ENCODE measurements at places on chromosomes 11 and 22.

GRCh38 chr11:58186938-58187337 lies 1.9 kb upstream of the OR9Q2 start:
- no peak for DNase-seq

- DNase-seq: no peak
Measured at GRCh38 chr11:83035070-83035854, 36.4 kb downstream of the RAB30 start.

DNA sequence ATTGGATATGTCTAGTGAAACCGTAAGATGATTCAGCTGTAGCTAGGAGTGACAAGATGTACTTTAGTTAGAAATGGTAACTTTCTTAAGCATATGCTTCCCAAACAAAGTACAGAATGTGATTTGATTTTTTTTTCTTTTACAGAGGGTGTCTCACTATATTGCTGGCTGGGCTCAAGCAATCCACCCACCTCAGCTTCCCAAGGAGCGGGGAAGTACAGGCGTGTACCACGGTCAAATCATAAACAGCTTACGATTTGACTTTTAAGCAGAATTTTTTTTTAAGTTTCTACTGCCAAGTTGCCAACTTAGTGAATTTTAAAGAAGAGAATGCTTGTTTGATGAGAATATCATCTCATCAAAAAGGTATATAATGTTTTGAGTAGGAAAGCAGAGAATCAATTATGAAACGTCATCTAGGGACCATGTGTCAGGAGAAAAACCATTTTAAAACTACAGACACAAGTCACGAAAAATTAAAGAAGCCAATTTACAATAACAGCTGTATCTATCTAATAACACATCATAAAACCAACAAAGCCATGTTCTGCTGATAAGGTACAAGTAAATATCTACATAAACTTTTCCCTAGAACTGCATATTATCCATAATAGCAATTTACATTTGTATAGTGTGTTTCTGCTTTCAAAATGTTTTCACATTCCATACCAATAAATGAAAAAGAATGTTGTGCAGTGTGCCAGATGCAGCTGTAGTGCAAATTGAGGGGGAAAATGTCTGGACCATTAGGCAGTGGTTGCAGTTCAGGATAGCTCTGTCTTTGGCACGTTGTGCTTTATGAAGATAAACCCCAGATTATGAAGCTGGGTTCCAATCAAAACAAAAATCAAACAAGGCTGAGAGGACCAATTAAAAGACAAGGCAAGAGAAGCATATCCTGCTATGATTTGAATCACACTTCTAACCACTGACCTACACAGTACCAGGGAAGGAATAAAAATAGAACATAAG lies 33.7 kb upstream of the USP47 start:
- no peak for DNase-seq

DNA sequence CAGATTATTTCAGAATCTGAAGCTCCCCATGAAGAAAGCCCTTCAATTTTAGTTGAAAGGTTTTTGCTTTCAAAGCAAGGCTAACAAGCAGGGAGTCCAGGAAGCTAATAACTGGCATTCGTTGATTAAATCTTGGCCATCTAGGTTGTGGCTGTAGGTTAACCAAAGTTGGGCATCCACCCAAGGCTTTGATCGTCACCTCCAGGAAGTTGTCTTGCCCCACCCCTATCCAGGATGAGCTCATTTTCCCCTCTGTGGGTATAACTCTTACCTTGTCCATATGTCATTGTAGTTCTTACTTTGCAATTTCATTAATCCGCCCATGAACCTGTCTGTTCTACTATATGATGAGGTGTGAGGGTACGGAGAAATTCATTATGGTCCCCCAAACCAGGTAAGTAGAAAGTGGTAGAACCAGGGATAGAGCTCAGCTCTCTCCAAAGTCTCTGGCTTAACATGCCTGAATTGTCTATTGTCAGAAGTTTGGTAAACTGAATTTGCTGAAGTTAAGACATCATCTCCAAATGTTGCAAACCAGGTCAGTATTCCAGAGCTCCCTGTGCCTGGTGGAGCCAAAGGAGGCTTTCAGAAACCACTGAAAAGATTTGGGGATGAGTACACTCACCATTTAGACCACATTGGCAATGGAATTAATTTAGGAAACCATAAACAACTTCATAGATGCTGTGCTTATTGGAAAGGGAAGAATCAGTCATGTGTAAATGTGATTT lies 97.1 kb downstream of the CD44 start:
- DNase-seq: no peak

DNA sequence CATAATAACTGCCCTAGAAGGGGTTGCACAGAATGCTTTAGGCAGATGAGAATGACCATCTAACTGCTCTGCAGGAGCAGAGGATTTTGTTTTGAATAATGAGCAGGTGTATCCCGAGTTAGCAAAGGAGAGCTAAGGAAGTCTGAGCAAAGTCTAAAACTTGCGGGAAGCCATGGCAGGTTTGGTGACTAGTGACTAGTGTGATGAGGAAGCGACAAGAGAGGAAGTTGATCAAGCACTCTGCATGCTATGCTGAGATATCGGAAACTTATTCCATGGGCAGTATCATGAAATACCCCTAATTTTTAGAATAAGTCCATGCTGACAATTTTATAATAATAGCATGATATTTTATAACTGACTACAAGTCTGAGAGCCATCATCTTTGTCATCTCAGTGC lies 12.9 kb downstream of the OLFML1 start:
- DNase-seq: no peak

- no peak for DNase-seq
Measured at GRCh38 chr11:31262761-31263160, 106.8 kb downstream of the DCDC1 start.

DNA sequence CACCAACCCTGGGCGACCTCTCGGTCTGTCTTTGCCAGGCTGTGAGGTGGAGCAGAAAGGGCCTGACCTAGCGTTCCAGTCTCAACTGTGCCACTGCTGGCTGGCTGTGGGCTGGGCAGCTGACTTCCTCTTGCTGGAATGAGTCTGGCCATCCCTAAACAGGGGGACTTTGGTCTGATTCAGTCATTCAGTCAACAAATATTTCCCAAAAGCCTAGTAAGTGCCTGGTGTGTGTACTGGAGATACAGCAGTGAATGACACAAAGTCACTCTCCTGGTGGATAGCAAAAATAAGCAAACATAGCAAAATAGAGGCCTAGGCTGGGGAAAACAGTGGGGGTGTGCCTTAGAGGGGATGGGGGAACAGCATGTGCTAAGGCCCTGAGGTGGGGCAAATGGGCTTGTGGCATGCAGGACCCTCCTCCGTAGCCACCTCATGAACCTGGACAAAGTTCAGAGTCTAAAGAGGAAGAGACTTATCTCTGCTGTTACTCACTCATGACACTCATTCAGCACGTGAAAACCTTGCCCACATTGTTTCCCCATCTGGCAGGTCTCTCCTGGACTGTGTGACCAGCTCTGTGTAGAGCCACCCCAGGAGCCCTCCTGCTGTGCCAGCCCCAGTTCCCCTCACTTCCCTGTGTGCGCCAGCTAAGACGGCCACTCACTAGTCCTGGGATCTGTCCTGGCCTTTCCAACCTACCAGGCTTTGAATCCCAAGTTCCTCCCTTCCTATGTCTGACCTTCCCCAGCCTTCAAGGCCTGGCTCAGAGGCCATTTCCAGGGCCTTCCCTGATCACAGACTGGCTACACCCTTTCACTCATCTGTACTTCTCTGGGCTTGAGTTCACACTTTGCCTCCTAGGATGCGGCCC lies 4.7 kb downstream of the GUCD1 start:
- DNase-seq: no peak

DNA sequence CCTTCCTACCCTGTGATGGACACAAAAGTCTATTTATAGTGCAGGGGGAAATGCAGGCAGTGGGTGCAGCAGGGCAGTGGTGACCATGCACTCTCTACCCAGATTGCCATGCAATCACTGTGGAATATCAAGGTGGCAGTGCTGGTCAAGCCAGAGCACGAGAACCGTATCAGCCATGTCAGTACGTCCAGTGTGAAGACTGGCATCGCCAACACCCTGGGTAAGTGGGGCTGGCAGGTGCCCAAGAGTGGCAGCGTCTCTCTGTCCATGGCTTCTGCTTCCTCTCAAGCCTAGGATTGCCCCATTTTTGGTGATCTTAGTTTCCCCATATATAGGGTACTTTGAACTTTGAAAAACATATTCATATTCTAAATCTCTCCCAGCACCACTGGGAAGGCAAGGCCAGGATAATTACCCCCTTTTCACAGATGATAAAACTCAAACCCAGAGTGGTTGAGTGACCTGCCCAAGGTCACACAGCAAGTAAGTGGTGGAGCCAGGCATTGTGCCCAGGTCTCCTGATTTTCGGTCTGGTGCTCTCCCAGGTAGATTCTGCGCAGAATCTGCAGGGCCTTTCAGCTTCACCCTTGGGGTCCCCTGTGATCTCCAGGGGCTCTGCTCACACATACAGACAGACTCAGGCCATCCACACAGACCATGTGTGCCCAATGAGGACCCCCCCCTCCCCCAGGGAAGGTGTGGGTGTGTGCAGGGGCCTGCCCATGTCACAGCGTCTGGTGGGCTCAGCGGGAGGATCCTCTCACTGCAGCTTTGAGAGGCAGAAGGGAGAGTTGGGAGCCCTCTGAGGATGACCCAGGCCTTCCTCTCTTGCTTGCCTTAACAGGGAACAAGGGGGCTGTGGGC lies 7.1 kb downstream of the INPPL1 start:
- no peak for DNase-seq

- DNase-seq: no peak
Measured at GRCh38 chr11:119056421-119056999, 495 bp downstream of the HYOU1 start.

DNA sequence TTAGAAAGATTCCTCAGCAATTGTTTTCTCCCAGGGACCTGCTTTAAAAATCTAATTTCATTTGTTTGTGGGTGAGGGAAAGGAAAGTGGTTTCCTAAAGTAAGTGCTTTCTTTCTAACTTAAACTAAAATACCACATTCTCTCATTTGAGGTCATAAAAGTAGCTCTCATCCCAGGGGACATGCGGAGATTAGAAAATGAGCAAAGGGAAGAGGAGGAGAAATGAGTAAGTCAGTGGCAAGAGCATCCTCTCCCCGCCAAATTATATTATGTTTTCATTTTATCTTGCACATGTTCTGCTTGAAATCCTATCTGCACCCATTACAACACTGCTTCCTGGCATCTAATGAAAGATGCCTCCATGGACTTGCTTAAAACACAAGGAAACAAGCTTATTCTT lies 191.4 kb downstream of the ARHGAP42 start:
- no peak for DNase-seq

DNA sequence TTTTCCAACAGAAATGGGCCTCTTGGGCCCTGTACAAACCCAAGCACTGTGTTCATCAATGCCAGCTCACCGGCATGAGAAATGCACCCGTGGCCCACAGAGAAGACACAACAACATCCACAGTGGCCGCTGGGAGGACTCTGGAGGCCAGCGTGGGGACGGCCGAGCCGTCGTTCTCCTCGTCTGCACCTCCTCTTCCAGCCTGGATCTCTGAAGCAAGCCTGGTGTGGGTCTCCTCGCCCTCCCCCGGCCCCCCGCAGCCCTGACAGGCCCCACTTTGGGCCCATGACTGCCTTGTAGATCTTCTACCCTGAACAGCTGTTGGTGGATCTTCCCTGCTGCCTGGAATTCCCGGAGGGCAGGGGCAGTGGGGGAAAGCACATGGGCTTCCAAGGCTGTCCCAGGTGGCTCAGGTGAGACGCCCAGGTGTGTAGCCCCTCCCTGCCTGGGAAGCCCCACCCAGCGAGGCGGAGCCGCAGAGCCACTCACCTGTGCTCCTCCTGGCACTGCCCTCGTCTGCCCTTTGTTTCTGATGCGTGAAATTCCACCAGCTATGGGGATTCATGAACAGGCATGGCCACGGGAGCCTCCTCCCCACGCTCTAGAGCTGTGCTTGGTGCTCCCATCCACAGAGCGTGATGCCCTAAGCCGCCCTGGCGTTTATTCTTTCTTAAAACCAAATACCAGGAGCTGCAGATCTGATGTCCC lies 225.9 kb downstream of the BRD1 start:
- DNase-seq: no peak

GRCh38 chr22:24424001-24424900 lies 3.1 kb upstream of the ADORA2A start:
- DNase-seq: no peak

DNA sequence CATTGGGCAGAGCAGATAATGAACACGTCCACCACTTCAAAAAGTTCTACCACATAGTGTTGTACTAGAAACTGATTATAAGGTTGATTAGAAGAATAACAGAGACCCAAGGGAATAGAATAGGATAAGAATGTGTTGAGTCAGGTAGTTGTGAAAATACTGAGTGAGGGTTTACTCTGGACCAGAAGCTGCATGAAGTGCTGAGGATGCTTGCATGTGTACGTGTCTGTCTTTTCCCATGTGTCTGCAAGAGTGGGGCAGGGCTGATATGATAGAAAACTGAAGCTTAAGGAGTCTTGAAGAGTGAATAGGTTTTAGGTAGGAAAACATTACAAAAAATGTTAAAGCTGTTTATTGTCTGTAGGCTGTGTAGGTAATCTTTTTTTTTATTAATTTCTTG lies 20.6 kb downstream of the TRPC6 start:
- no peak for DNase-seq
